ENCODE measurements at places on chromosomes 16 and 17.

- no peak for DNase-seq
Observed at GRCh38 chr16:67413978-67414911, 2.0 kb downstream of the ZDHHC1 start.

DNA sequence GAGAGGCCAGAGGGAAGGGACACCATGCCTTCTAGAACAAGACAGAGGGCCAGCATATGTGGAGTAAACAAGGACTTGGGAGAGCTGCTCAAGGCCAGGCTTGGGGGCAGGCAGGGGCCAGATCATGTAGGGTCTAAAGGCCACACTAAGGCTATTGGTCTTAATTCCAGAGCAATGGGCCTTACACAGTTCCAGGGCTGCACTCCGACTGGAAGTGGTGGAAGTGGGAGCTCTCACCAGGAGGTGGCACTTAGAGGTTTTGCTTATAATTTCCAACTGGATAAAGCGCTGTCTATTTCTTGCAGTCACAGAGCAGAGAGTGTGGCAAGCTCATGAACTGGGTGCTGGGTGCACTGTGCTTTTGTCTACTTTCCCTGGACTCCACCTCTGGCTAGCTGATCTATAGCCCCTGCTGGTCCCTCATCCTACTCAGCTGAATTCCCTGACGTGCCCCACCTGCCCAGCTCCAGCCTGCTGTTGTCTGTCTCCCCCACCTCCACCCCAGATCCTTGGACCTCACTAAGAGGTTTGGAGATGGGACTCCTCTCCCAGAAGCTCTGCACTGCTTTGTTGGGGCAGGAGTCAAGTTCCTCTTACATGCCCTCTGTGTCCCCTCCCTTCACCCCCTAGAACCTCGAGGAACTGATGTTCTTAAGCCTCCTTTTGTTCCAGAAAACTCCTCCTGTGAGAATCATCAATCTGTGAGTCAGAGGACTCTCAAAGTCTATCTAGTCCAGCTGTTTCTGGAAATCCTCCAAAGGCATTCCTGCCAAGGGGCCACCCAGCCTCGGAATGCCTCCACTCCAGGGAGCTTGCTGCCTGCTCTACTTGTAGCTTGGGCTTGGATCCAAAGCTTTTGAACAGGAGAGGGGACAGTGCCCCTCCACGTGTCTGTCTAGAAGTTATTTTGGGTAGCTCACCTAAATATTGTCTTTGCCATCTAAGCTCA is 48.1 kb upstream of the KSR1 start:
- no peak for DNase-seq

DNA sequence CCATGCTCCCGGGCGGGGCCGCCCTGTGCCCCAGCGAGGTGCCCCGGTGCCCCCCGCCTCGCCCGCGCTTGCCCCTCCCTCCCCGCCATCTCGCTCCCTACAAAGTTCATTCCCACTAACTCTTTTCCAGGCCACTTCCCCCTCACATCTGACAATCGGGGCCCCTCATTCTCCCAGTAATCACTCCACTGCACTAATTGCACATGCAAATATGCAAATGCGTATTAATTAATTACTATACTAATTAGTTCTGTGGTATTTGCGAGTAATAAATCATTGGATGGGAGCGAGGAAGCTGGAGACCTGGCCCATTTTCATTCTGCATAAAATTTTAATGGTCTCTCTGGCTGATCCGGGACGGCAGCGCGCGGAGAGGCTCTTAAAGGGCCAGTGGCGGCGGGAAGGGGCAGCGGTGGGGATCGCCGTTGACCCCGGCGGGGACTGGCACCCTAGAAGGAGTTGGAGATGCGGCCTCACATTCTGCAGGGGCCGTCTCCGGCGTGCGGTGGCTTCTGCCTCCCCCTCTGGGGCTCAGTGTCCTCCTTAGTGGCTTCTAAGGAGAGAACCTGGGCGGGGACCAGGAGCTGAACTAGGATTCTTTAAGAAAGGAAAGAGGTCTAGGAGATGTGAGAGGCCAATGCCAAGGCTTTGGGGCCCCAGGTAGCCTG is 8.4 kb upstream of the PPP1R1B start:
- DNase-seq = peak; percentile 39

DNA sequence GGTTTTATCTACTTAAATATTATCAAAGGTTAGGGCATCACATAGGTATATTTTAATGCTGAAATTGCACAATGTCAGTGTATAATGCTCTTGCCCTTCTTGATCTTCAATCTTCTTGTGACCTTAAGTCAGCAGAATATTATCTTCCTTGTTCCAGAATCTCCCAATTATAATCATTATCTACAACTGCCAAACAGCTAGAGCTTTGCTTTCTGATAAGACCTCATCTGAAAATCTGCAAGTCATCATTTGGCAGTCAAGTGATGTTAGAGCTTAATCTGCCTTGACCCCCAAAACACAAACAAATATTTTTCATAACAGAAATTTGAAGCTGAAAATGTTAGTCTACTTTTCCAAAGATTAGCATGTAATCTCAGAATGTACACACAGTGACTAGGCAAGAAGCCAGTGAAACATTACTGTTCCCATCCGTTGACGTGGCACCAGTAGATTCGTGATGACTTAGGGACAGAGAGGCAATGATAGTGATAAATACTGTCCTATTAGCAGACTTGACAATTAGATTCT is 19.8 kb downstream of the REXO5 start:
- DNase-seq = no peak

DNA sequence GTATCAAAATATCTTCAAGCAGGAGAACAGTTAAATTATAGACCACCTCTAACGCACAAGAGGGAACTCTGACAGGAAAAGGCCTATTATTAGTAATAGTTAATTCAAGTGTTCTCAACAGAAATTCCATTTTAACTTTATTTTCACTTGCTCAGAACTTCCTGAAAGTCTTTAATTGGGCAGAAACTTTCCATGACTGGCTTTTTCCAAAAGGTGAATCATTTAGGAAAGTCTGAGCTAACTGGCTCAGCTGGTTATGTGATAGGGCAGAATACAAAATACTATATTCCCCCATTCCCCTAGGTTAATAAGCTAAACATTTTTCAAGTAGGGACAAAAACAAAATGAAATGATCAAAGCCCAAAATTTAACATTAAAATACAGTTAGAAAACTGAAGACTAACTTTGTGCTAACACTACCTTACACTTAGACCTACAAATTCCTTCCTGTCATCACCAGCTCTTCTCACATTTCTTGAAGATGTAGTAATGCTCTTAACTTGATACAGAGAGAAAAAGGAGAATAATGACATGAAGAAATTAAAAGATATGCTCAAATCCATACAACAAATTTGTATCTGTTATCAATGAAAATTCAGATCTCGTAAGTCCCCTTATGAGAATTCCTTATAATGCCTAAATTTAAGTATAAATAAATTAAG is 31.0 kb downstream of the CFDP1 start:
- no peak for DNase-seq

DNA sequence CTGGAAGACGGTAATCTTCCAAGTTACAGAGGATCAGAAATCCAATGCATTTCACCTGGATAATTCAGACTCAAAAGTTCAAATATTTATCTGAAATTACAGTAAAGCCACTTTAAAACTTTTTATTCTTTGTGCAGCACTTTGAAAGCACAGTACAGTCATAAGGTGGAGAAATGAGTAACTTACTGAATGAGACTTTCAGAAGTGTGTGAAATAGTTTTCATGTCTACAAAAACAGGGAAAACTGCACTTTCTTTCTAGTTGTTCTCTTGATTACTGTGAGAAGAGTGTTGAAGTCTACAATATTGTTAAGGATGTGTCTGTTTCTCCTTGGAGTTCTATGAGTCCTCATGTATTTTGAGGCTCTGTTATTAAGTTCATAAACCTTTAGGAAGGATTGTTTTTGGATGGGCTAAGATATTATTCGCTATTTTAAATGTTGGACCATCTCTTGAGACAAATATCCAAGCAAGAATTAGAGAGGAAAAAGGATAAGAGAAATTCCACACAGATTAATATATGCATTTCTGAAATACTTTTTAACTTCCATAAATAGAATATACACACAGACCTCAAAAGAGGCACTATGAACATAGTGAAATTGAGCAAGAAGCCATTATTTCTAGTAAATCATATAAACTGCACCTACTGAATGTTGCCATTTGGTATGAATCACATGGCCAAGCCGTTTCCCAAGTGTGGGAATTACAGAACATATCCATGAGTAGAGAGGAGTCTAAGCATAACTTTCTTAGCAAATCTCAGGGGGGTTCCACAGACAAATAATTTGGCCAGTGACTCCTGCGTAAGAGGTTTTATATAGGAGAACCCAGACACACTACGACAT is 83.6 kb upstream of the PLEKHM1 start:
- no peak for DNase-seq

- DNase-seq = no peak
Observed at GRCh38 chr16:2689968-2690801, 7.9 kb downstream of the KCTD5 start.

DNA sequence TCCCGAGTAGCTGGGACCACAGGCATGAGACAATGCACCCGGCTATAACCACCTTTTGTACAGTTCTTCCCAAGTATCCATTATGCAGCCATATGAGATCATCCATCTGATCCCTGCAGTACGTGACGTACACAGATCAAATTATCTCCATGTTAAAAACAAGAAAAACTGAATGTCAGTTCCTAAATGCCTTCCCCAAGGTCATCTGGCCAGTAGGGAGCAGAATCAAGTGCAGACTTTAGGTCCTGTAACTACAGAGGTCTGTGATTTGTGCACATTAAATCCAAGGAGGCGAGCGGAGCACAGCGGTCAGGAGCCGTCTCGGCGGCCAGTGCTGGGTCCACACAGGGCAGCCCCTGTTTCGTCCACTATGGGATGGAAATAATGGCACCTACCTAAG is 23.7 kb downstream of the ZCCHC14 start:
- DNase-seq = no peak

GRCh38 chr16:63185235-63185780 is 1149.1 kb upstream of the CDH8 start:
- no peak for DNase-seq
